Right lung (tissue), 10 donors: ENCODE measurements at places on chromosomes 4 and X.
A peak's percentile ranks its signal among the peaks of the same experiment; 100 is the strongest.

- no peak for DNase-seq
Measured at GRCh38 chrX:16986169-16986568, 39.7 kb downstream of the REPS2 start.

- DNase-seq: no peak
Measured at GRCh38 chr4:103085555-103086196, 9.1 kb upstream of the SLC9B2 start.

- DNase-seq: no peak
Measured at GRCh38 chr4:53477636-53478035, 100.2 kb downstream of the FIP1L1 start.

DNA sequence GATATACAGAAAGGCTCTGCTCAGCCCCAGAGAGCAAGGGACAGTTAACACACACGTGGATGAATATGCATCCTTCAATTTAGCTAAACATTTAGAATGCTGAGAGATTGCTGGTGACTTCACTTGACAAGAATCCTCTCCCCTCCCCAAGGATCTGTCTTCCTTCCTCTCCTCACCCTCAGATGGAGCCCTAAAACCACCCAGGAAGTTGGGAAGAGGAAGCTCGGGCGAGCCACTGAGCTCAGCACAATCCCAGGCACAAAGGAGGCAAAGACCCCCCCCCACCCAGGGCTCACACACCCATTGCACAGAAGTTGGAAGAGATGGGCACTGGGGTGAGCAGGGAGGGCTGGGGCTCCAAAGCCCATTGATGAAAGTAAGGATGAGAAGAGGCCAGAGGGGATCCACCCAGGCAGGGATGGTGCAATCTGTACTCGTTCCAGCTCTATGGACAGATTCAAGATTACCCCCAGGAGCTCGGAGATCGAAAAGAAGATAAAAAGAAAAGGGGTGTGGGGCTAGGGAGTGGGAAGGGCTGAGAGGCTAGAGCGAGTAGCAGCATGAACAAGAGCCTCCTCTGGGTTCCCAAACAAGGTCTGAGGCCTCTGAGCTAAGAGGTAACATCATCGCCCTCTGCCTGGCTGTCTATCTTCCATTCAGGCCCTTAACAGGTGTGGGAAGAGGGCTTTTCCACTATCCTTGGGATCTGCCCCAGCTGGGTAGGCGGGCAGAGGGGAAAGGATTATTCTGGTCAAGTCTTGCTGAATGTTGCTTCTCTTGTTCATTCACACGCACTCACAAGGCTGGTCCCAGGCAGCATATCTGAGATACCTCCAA is 1.2 kb downstream of the TFE3 start:
- DNase-seq: no peak

DNA sequence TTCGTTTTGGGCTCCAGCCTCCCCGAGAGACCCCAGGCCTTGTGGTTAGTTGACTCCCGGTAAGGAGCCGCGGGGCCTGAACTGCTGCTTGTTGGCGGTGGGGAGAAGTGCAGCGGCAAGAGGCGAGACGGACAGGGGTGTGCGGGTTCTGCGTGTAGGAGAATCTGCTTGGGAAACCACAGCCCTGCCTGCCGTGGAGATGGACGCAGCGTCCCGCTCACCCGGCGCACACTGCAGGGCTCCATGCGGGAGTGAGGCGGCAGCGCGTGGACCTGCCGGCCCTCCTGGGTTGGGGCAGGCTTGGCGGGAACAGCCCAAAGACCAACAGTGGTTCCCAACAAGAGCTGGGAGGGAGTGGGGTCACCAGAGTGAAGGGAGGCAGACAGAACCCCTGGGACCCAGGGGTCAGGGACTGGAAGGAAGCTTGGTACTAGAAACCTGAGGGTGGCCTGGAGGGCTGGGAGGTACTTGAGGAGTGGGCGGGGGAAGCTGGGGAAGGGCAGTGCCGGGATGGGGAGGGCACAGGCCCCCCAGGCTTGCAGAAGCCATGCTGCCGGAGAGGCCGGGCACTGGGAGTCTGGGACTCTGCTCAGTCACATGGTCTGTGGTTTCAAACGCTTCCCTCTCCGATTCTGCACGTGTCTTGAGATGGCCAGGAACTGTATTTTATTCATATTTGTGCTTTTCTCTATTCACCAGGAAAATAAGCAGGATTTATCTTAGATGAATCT is 70.8 kb downstream of the RGS12 start:
- no peak for DNase-seq

DNA sequence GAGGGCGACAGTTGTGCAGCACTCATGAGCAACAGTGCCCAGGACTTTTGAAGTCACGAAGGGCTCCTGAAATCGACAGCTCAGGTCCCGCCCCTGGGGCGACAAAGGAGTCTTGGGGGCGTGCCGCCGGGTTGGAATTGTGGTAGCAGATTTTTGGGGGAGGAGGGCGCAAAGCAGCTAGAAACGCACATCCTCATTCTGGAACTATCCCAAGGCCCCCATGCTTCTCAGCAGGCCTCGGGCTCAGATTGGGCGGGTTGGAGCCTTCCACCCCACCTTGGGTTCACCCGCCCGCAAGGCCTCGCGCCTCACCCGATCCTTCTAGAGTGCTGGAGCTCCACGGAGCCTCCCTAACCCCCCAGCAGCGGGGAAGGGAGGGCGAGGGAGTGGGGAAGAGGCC is 85.5 kb downstream of the HPRT1 start:
- DNase-seq: no peak

- no peak for DNase-seq
Measured at GRCh38 chr4:113821856-113822255, 60.3 kb upstream of the CAMK2D start.

GRCh38 chr4:88352062-88352740 is 26.5 kb upstream of the HERC6 start:
- no peak for DNase-seq

DNA sequence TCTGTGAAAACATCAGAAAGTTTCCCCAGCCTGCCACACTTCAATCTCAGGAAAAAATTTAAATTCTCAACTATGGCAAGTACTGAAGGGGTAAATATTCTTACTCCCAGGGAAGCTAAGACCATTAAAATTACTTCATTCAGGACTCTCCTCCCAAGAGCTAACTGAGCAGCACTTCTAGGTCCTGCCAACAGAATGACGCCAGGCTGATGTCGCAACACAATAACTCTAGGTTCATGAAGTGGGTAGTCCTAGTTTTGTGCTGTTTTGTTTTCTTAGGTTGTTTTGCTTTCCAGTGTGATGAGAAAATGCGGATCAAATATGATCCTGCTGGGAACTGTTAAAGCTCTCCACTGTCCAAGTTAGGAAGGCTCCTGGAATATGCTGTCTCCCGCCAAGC is 180.0 kb downstream of the NKX6-1 start:
- DNase-seq: peak; percentile 50

- no peak for DNase-seq
Measured at GRCh38 chr4:113958766-113959538, 20.5 kb downstream of the ARSJ start.

GRCh38 chrX:136712650-136713310 is 64.8 kb downstream of the CD40LG start:
- no peak for DNase-seq

GRCh38 chr4:77994194-77994721 is 62.9 kb upstream of the FRAS1 start:
- DNase-seq: peak; percentile 69

DNA sequence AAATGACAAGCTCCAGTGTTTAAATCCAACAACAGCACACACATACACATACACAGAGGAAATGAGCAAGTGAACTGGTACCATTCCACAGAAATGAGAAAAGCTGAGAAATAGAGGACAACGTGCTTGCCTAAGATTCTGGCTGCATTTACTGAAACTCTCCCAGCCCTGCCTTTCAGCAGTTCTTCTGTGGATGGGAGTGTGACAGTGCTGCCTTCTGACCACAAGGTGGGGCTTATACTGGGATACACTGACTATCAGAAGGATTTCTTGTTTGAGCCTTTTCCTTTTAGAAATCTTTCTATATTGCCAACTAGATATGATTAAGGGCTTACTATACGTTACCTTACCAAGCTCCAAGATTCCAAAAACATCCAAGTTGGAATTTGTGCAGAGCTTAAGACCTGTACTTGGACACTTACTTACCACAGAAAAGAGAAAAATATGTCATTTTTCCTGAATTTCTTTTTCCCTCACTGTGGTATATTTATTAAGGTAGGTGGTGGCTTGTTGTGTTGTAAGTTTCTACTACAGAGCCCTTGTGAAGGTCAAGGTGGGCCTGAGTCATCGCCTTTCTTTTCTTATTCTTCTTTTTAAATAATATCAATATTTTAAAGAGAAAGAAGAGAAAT is 10.7 kb upstream of the CXCL8 start:
- DNase-seq: peak; percentile 55

DNA sequence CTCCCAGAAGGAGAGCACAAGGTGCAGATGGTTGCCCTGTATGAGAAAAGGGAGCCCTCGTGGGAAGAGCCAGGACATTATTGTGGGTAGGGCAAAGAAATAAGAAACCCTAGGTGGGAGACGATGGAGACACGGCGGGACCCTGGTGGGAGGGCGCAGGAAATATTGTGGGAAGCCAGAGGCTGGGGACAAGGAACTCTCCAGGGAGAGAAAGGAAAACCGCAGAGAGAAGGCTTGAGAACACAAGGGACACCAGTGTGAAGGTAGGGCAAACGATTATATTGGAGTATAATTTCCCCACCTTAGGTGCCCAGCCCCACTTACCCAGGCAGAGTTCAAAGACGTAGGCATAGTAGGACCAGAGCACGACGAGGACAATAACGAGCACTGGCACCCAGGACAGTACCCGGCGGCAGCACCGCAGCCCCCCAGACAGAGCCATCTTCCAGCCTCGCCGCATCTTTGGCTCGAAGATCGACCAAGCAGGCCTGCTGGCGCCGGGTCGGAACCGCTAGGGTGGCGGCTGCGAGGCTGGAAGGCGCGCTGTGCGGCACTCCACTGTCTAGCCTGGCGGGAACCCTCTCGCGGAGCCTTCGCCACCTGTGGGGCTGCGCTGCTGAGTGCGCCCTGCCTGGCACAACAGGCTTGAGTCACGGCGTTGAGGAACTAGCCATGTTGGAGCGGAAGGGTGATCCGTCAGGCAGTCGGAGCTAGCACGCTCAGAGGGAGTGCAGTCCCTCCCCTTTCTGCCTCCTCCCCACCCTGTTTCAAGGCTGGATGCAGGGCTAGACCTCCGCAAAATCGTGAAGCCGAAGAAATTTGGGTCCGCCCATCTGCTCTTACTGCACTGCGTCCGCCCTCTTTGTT is at the start of gene ZDHHC15:
ZDHHC15 (minus strand) TSS at position 473 of the 867 bp plus-strand sequence; CDS start at position 460, 13 bp downstream.
- peak; percentile 63 for DNase-seq

- DNase-seq: peak; percentile 32
Measured at GRCh38 chr4:25767877-25768725, 94.7 kb downstream of the SEL1L3 start.

DNA sequence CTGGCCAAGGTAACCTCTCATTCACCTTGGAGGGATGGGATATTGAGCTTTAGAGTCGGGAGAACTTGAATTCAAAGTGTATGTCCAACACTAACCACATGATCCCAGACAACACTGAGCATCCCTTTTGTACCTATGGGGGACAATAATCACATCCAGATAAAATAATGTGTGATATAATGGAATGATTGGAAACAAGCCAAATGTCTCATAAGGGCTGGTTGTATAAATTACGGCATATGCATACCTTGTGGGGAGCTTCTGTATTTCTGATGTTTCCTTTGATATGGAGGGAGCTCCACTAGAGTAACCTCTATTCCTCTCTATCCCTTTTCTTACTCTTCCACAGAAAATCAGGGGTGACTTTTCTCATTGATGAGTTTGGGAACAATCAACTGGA is 40.7 kb upstream of the LDB2 start:
- no peak for DNase-seq

DNA sequence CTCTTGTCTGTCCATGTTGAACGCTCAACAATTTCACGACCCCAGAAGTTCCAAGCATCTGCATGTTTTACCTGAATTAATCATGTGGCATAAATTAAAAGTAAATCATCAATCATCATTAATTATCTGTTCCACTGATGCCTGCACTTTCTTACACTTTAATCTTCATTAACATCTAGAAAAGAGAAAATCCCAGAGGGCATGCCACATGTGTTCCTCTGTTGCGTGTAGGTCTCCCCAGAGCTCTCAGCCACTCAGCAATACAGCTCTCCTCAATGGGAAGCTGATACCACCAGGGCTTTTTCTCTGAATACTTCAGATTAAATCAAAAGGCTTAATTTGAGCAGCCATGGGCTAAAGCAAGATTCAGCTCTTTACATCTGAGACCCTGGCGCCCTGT is 722.4 kb upstream of the TENM3 start:
- DNase-seq: no peak

DNA sequence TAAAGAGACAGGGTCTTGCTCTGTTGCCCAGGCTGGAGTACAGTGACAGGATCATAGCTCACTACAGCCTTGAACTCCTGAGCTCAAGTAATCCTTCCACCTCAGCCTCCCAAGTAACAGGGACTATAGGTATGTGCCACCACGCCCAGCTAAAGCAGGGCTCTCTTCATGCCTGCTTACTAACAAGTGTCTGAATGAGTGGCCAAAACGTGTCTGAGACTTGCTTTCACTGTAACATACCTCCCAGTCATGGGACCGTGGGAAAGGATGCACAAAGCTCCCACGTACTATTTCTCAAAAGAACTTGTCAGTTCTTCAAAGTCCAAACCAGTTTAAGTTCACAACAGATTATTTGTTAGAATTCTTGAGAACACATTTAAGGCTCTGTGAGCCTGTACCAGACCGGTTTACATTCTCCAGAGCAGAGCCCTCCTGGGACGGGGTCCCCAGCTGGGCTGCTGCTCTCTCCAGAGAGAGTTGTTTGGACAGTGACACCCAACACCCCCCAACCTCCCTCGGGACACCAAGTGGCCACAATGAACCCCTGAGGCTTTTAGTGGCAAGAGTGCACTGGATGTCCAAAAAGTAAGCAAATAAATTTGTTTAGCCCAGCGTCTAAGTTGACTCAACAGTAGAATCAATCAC is 24.1 kb downstream of the SH3KBP1 start:
- DNase-seq: no peak

- no peak for DNase-seq
Measured at GRCh38 chr4:75287738-75288517, 226.3 kb downstream of the RCHY1 start.

DNA sequence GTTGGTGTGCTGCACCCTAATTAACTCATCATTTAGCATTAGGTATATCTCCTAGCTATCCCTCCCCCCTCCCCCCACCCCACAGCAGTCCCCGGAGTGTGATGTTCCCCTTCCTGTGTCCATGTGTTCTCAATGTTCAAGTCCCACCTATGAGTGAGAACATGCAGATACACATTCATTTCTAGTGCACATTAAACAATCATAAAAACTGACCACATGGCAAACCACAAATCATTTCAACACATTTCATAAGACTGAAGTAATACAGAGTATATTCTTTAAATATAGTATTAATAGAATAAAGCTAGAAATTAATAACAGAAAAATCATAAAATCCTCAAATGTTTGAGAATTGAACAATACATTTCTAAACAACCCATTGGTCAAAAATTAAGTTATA is 34.1 kb downstream of the PRKG2 start:
- no peak for DNase-seq

GRCh38 chr4:139919521-139919920 is 234.5 kb downstream of the MAML3 start:
- no peak for DNase-seq

DNA sequence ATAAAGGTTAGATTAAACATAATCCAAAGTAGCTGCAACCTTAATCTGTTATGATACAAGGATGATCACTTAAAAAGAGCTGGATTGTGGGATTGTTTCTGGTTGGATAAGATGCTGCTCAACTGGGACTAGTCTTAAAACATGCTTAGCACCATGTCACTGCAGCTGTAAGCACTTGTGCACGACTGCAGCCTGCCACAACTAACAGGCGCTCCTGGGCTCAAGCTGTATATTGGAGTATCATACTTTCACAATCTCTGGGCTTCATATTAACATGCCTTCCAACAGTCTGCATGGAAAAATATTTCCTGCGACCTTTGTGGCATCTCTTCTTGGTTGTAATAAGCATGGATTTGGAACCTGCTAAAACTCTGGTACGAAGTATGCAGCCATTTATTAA is 493.0 kb upstream of the PITX2 start:
- no peak for DNase-seq
